AG08396 (cell line): ENCODE measurements at places on chromosomes 6 and 20.

DNA sequence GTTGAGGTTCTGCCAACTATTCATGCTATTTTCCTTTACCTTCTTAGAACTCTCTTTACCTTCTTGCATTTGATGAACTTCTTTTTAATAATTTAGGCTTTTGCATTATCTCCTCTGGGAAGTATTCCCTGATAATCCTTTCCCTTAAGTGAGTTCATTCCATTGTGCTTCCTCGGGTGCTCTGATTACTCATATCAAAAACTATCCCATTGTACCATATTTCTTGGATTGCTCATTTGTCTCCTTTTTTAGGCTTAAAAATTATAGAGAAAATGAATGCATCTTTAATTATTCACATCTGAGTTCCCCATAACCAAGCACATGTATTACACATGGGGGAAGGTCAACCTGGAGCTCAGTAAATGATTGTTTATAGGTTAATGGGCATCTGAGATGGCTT, 2.5 kb downstream of the CALHM4 start:
- peak; percentile 40 for DNase-seq

DNA sequence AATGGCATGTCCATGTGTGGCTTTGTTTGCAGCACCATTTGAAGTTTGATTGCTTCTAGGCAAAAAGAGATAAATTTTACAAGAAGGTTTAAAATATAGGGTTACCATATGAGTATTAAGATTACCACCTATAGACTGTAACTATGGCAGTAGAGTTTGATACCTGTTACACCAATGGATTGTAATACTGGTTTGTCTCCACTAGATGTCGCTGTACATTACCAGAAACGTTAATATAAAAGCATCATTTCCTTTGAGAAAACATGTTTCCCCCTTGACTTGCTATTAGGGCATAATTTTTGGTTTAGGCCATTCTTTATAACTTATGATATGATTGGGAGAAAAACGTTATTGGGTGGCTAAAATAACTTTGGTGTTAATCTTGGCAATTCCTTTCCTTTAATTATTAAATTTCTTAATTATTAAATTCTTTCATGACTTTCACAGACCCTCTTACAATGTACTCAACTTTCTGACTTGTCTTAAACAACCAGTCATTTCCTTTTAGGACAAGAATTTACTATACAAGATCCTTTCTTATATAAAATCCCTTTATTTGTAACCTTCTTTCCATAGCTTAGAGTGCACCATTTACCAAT, 42.8 kb downstream of the HLA-DPB1 start:
- DNase-seq: peak; percentile 39

- DNase-seq: no peak
Measured at GRCh38 chr20:3101737-3102574, 17.4 kb upstream of the AVP start.

- no peak for DNase-seq
Measured at GRCh38 chr20:63138855-63139341, 77.0 kb downstream of the YTHDF1 start.

DNA sequence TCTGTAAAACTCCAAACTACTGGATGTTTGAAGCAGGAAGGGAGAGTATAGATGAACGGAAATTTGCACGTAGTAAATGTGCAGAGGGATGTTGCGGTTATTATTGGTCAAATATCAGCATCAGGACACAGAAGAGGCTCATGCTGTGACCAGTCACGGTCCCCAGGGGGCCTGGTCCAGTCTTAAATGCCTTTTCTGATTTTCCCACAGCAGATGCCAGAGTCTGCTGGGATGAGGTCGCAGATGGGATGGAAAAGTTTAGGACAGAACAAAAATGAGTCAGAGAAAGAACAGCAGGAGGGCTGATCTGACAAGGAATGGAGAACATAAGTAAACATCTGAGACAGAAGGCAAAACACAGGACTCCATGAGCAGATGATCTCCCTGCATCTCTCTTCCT, 11.7 kb upstream of the SIRPG start:
- no peak for DNase-seq

DNA sequence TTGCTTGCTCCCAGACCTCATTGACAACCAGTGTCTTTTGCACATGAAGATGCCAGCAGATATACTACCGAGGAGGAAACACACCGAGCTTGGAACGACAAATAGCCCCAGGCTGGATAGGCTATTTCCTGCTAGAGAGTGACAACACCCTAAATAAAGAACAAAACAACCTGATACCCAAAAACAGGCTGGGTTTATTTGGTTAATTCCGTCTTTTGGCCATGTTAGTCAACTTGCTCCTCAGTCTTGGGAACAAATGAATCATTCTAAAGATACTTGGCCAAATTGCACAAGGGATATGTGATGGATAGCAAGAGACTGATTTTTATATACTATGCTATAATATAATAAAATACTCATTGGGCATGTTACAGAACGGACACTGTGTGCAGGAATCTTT, 11.5 kb upstream of the MUC22 start:
- DNase-seq: peak; percentile 45

GRCh38 chr6:122372647-122373046, 26.8 kb upstream of the HSF2 start:
- no peak for DNase-seq

GRCh38 chr20:39270837-39271604, 308.9 kb downstream of the DHX35 start:
- no peak for DNase-seq

GRCh38 chr6:34468378-34468892, 2.6 kb downstream of the PACSIN1 start:
- DNase-seq: no peak

GRCh38 chr6:112396221-112396620, 49.1 kb downstream of the RFPL4B start:
- DNase-seq: no peak

- no peak for DNase-seq
Measured at GRCh38 chr6:21201637-21202350, 391.8 kb upstream of the SOX4 start.

DNA sequence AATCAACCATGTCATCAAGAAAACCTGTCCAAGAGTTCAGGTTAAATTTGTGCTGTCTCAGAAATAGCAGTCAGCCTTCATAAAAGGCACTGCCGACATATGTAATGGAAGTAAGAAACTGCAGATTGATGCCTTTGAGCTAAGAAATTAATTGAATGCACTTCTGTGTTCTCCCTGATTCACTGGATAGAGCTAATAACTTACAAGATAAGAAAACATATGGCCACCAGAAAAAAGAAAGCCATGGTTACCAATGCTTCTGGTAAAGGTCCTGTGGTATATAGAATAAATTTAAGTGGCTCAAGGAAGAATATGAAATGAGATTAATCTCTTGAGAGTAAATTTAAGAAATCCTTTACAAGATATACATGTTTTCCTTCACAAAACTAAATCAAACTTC, 242.5 kb upstream of the UFL1 start:
- DNase-seq: no peak

- no peak for DNase-seq
Measured at GRCh38 chr6:126204126-126204525, 135.8 kb upstream of the CENPW start.

DNA sequence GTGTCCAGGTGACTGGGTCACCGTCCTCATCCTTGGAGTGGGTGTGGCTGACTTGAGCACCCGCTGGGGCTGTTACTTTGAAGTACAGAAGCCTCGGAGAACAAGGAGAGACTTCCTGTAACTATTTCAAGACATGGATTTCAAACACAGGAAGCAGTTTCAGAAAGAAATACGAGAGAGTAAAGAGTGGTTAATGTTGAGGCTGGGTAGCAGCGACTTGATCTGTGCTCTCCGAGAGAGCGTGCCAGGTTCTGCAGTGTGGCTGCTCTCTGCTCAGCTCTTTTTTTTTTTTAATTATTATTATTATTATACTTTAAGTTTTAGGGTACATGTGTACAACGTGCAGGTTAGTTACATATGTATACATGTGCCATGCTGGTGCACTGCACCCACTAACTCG, 17.5 kb upstream of the EFCAB8 start:
- no peak for DNase-seq

DNA sequence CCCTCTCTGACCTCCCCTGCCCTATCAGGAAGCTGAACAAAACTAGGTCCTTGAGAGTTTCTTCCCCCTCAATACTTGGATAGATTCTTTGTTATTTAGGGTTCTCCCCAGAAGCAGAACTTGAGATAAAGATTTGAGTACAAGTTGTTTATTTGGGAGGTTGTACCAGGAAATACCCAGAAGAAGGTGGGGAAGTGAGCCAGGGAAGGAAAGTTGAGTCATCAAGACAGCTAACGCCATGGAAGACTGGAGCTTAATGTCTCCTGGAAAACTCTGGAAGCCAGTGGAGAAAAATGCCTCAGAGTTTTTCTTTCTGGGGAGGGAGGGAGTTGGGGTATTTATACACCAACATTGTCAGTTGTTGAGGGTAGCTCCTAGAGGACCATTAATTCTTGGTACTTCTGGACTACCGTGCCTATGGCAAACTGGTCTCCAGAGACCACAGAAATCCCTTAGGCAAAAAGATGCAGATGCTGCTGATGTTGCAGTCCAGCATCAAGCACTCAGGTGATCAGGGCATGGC, 102.6 kb upstream of the ZFP64 start:
- DNase-seq: no peak

DNA sequence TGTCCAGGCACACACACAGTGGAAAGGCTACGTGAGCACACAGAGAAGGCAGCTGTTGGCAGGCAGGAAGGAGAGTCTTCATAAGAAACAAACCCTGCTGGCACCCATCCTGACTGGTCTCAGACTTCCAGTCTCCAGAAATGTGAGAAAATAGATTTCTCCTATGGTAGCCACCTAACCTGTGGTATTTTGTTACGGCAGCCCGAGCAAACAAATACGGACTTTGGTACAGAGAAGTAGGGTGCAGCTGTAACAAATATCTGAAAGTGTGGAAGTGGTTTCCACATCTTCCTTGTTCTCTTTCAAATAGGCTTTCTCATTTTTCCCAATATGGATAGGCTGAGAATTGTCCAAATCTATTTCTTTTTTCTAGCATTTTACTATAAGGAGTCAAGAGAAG, 94.6 kb downstream of the ADGB start:
- DNase-seq: no peak

DNA sequence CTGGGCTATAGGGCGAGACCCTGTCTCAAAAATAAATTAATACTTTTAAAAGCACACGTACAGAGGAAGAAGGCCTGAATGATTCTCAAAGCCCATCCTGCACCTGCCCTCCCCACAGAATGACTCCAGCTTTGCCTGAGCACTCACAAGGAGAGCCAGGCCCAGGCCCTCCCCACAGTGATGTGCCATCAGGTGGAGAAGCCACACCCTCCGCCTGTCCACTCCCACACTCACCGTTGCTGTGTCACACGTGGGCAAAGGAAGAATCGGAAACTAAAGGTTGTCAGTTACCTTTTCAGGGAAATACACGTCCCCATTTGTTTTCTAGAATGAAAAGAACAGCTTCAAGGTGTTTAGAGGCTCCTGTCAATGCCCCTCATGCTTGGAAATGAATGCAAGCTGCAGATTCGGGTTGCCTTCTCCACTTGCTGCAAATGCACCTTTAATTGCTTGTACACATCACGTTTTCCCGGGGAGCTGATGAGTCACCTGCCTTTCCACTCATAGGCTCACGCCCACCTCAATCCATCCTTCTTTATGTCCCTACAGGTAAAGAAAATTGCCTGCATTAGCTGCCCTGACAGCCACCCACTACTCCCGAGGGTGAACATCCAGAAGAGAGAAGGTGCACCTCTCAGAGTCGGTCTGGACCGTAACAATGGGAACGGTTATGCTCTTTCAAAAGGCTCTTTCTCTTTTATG, 45.5 kb upstream of the AFDN start:
- no peak for DNase-seq

- DNase-seq: peak; percentile 81
Measured at GRCh38 chr6:3742426-3743344, 8.8 kb downstream of the PXDC1 start.

DNA sequence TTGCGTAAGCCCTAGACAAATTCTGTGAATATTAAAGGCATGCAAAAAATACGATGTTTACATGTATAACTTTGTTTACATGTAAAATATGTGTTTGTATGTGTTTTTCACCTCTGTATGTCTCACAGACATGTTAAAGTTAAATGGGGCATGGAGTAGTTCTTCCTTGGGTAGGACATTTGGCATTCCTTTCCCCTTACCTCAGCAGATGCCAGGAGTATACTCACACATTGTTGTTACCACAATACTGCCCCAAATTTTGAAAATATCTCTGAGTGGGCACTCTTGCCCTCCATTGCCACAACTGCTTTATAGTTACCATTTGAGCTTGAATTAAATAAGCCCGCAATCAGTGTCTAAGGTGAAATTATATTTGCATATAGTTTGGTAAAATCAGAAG, 147.5 kb downstream of the MYO6 start:
- peak; percentile 4 for DNase-seq

- no peak for DNase-seq
Measured at GRCh38 chr6:88913471-88913870, 49.9 kb downstream of the RNGTT start.

DNA sequence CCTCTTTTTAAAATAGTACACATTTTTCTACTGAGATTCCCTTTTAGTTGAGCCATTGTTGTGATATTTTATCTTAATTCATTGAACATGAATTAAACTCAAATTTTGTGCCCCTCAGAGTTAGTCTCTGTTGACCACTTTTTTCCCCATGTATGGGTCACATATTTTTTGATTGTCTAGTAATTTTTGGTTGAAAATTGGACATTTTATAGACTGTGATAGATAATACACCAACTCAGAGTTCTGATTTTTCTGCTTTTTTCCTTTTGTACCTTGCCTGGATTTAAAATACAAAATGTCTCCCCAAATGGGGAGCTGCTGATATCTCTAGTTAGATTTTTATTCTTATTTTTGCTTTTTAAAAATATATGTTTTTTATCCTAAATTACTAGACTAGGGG, 291.8 kb upstream of the CITED2 start:
- DNase-seq: no peak

DNA sequence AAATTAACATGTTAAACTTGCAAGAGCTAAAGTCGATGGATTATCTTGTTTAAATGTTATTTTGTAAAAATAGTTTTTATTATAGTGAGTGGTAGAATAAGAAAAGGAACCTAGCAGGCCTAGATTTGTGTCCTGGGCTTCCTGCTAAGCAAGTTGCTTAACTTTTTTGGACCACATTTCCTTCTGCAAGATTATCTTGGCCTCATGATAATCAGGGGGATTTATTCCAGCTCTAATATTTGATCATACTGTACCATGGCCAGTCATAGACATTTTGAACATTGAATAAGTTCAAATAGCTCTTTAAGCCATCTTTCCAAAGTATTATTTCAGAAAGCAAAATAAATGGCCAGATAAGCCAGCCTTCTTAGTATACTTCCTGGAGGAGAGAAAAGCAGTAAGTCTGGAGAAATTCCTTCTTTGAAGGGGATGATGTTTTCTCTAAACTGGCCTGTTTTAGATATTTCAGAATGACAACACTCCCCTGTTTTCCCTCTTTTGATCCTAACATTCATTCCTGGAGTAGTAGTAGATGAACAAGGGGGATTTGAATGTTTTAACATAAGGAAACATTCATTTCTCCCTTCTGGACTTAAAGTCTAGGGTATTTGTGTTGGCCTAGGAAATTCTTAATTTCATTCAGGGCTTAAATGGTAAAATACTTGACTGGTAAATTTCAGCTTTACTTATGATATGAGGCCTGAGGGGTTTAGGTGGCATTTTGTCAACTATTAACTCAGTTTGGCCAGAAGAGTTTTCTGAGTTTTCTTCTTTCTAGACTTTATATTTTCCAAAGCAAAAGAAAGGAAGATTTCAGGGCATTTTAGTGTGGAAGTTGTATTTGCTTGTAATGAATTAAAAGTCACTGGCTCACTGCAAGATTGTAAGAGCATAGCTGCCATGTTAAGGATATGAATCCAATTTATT, 108.8 kb upstream of the SCGN start:
- DNase-seq: no peak

GRCh38 chr6:122779667-122780066, at the start of gene FABP7:
FABP7 (plus strand) TSS chr6:122779716; CDS start chr6:122779795, 79 bp downstream.
- no peak for DNase-seq

- no peak for DNase-seq
Measured at GRCh38 chr20:17648315-17648646, 33.8 kb downstream of the RRBP1 start.
